Stimulated activated CD8-positive, alpha-beta memory T cell treated with anti-CD3 and anti-CD28 coated beads, Interleukin-12 subunit alpha, Interleukin-12 subunit beta, amount 100 ng/mL, for 4 hours (primary cell): ENCODE measurements at places on chromosomes 4 and X.

DNA sequence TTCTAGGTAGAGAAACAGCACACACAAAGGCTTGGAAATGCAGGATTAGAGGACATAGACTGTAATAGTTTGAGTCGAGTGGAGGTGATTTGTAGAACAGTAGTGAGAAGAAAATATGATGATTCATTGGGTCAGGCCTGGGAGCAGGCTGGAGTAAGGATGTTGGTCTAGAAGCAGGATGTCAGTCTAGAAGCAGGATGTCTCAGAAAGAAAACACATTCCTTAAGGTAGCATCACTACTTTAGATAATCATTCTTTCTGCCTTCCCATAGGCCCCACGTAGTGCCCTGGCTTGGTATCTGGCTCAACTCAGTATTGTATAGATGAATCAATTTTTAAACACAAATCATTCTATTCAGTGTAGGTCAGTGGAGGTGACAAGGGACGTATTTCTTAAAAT, 11.2 kb upstream of the DACH2 start:
- DNase-seq: no peak

DNA sequence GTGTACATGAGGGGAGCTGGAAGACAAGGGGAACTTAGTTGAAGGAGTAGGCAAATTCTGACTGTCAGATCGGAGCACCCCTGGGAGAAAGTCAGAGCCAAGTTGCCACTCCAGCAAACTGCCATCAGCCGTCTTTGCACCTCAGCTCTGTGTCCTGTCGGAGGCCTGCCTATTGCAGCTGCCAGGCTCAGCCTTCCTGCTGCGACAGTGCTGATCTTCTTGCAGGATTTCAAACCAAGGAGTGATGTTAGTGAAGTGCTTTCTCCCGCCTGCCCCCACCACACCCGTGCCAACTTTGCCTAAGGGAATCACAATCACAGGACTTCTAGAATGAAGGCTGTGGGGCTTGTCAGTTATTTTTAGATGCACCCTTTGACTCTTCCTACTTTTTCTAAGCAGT, 185.3 kb downstream of the KIT start:
- no peak for DNase-seq

DNA sequence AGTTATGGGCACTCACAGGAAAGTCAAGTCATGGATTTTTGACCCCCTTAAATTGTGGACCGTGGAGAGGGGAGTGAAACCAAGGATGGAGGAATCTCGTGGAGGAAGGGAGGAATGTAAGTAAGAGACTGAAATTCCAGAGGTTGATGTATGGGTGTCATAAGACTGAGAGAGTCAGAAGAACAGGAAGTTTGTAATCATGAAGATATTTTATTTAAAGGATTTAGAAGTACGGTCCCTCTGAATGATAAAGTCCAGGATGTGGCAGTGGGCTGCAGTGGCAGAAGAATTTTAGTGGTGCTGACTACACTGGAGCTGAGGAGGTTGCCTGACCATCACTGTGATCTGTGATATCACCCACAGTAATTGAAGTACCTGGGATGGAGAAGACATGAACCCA, 57.8 kb downstream of the DCLK2 start:
- DNase-seq: no peak

- DNase-seq: no peak
These were observed 60.6 kb downstream of the HTRA3 start for GRCh38 chr4:8329859-8330761.

- no peak for DNase-seq
These were observed 16.6 kb downstream of the DCK start for GRCh38 chr4:71009890-71010588.

- no peak for DNase-seq
These were observed 28.5 kb downstream of the GBA3 start for GRCh38 chr4:22721204-22721603.

- no peak for DNase-seq
These were observed 84.9 kb upstream of the TET2 start for GRCh38 chr4:105061731-105062130.

DNA sequence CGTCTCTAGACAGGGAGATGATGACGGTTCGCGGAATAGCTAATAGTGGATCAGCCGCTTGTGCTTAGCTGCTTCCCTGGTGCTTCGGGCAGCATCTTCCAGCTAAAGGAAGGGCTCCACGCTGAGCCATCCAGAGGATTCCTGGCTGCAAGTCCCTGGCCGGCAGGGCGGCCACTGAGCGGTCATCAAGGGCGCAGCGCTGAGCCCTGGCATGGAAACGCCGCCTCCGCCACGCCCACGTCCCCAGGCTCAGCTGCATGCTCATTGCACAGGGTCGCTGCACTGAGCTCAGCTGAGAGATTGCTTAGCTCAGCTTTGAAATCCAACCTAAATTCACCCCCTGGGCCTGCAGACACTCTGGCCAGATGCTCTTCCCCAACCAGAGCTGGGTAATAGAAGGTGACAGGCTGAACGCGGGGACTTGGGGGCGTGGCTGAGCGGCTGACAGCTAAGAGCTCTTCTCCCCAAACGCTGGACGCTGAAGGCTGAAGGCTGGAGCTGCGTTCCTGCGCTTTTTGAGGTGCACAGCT, 118.2 kb upstream of the KIT start:
- no peak for DNase-seq

DNA sequence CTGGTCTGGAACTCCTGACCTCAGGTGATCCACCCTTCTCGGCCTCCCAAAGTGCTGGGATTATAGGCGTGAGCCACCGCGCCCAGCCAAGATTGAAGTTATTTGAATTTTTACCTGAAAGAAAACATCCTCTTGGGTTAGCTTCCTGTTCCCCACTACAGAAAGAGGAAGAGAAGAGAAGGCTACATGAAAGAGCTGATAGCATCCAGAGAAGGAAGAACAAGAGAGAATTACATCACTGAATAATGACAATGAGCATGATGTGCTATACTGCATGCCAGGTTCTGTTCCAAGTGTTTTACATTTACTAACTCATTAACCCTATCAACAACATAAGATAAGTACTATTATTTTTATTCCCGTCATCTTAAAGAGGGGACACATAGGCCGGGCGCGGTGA, 11.5 kb upstream of the TBC1D1 start:
- DNase-seq: no peak

GRCh38 chr4:150149381-150149780, 71.1 kb downstream of the DCLK2 start:
- no peak for DNase-seq

DNA sequence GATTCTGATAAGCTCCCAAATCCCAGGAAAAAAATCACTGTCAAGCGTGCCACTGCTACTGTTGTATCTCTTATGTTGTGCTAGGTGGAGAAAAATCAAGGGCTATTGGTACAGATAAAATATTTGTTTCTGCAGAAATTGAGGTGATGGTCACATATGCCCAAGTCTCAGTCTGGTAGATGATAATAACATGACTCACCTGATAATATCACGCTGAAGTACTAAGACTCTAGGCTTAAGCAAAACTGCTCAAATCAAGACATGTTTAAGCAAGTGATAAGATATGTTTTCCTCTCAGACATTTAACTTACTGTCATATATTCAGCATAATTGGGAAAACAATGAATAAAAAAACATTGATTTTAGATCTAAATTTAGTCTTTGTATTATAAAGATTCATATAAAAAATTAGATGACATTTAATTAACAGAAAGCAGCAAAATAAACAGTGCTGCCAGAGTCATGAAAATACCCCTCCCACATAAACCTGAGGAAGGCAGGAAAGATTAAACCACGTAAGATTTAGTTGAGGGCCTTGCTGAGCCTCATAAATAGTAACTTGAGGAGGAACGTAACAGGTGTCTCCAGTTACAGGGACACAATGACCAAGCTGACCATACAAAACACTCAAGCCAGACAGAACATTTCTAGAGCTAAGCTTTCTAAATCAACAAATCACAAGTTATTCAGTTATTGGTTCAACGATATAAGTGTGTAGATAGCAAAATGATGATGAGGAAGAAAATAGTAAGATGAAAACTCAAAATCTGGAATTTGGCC, 143.5 kb downstream of the CHM start:
- DNase-seq: no peak
